ENCODE measurements at places on chromosomes 1 and 21. TPM values are rescaled to one million over a fixed set of nuclear protein-coding genes. Genes with fewer than 3 reads are reported as not detected.

ARTN gene
- 1.9 TPM for polyA plus RNA-seq

- no peak for DNase-seq
Observed at GRCh38 chr1:234265861-234266260, 107.4 kb upstream of the COA6 start.

DNA sequence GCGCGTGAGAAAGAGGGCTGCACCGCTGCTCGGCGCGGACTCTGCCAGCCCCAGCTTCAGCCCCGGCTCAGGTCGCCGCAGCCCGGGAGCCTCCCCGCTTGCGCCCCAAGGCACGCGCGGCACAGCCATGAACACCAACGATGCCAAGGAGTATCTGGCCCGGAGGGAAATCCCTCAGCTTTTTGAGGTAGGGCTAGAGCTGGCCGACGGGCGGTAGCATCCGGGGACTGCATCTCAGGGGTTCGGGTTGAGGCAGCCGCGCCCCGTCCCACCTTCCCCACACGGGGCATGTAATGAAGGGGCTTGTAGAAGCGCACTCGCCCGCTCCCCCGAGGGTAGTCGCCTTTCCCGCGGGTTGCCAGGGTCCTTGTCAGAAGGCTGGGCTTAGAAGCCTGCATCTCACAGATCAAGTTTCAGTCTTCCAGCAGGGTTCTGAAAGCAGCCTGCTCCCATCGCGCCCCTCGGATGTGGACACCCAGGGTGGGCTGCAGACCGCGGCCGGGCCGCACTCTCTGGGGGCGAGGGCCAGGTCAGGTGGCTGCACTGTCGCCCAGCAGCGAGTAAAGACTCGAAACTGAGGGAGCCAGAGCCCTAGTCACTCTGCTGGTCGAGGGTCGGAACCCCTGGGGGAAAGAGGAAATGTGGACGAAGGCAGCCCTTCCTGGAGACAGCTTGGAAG, 507 bp downstream of the AK5 start:
- DNase-seq = no peak

GRCh38 chr1:73401666-73402065, 796.3 kb downstream of the LRRIQ3 start:
- DNase-seq = no peak

DNA sequence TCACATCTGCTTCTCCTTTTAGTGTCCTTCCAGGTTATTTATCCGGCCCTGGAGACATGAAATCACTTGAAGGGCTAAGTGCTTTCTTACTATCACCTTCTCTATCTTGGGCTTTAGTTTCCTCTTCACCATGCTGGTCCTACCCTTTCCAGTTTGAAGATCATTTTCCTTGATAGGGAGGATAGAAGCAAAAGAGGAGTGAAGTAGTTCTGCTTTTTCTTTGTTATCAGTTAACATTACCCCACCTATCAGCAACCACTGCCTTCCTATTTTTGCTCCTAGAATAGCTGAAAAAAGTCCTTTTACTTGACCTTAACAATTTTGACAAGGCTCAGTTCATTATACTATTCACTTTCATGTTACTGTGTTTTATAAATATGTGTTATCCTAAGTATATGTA, 19.4 kb downstream of the RGL1 start:
- no peak for DNase-seq

DNA sequence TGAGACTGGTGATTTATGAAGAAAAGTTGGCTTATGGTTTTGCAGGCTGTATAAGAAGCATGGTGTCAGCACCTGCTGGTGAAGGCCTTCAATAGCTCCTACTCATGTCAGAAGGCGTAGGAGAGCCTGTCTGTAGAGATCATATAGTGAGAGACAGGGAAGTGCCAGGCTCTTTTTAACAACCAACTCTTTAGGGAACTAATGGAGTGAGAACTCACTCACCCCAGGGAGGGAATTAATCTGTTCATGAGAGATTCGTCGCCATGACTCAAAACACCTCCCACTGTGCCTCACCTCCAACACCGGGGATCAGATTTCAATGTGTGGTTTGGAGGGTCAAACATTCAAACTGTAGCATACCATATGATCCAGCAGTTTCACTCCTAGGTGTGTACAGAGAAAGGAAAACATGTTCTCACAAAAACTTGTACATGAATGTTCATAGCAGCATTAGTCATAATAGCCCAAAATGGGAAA, 72.6 kb downstream of the TTC3 start:
- no peak for DNase-seq

DNA sequence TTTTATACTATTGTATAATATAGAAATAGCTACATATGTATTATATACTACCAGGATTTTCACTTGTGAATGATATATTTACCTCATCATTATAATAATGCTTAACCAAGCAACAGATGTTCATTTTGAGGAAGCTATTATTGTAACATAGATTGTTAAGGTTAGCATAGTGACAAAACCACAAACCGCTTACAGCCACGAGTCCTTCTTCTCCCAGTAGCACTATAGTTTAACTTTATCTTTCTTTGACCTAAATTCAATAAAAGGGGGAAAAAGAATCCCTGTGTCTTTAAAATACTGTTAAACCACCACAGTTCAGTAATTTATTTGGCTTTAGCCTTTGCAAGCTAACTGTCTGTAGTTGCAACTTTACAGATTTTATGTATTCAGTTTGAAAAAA, 1039.4 kb upstream of the B3GALT2 start:
- DNase-seq = no peak

DNA sequence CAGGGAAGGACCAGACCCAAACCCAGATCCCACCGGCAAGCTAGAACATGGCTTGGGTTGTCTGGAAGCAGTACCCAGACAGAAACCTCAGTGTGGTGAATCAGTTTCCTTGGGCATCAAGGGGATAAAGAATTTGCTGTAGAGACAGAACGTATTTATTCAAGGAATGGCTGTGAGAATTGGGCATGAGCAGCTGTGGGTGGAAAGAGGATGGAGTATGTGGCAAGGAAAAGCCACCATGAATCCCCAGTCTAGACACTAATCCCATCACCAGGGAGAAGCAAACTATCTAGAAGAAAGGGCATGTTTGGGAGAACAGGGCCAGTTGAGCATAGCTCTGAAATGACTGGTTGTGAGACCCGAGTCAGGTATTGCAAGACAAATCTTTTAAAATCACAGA, 109.2 kb downstream of the TOMM20 start:
- no peak for DNase-seq

GRCh38 chr1:15100880-15101760, 52.4 kb upstream of the TMEM51 start:
- DNase-seq = no peak

GRCh38 chr1:7534061-7534825, 236.9 kb upstream of the VAMP3 start:
- DNase-seq = no peak

TAF1A gene
- 12.4 TPM for polyA plus RNA-seq

- DNase-seq = no peak
Observed at GRCh38 chr1:66932291-66932690, 7.5 kb downstream of the MIER1 start.

- DNase-seq = no peak
Observed at GRCh38 chr1:110070671-110071242, at the start of gene ALX3. TSS of gene ALX3 (minus strand) at chr1:110070672. CDS start at chr1:110070612, 60 bp downstream.

PPM1J gene
- 69.5 TPM for polyA plus RNA-seq

HRNR gene
- not detected for polyA plus RNA-seq

GRCh38 chr1:218345673-218346390, 696 bp downstream of the TGFB2 start:
- peak; percentile 75 for DNase-seq

GRCh38 chr1:154627257-154628120, 19.5 kb upstream of the ADAR start:
- DNase-seq = peak; percentile 95

CYYR1 gene
- polyA plus RNA-seq = 6.1 TPM

DNA sequence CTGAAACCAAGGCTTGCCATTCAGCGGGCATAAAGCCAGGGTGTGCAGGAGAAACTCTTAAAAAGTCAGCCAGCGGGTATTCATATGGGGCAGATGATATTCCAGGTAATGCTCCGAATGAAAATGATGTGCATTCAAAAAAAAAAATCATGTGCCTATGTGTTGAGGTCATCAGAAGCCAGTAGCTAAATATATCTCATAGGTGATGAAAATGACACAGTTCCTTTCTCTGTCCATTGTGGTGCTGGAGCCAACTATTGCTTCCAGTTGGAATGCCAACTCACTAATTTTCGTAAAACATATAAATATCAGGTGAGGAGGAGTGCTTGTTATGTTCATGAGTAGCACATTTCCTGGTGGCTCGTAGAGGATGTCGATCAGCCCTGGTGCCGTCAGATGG, 23.2 kb downstream of the AJAP1 start:
- DNase-seq = no peak

GRCh38 chr1:235111107-235111506, 17.5 kb downstream of the TOMM20 start:
- no peak for DNase-seq

GRCh38 chr1:166977951-166978350, 2.6 kb upstream of the ILDR2 start:
- DNase-seq = no peak

- DNase-seq = no peak
Observed at GRCh38 chr1:246801241-246802020, 77.2 kb downstream of the SCCPDH start.

DNA sequence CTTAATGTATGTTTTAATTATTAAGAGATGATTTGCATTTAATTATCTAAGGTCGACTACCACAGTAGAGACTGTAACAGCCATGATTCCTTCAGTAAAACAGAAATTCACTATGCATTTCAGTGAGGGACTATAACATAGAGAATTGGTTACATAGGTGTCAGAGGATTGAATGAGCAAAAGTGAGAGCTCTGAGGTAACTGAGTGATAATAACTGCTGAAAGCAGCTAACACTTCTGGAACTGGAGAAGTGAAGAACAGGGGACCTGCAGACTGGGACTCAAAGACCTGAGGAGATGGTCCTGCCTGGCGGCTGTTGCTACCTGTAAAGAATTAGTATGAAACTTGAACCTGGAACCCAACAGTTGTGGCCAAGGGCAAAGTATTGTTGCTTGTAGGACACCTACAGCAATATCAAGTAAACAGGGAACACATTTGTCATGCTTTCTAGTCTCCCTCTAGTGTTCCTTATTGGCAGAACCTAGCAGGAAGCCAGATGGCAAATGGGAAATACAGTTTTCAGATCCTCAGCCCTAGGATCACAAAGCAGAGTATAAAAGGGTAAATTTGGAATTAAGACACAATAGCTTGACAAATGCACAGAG, 110.6 kb downstream of the HS2ST1 start:
- no peak for DNase-seq

- DNase-seq = no peak
Observed at GRCh38 chr1:119689511-119689910, 22.2 kb upstream of the PHGDH start.

- no peak for DNase-seq
Observed at GRCh38 chr1:4614371-4615137, 39.9 kb upstream of the AJAP1 start.

GRCh38 chr1:234781241-234782065, 171.5 kb upstream of the IRF2BP2 start:
- DNase-seq = no peak

RRAGC gene
- 40.3 TPM for polyA plus RNA-seq

- DNase-seq = peak; percentile 88
Observed at GRCh38 chr1:53485478-53486394, 26.5 kb downstream of the DMRTB1 start.

GRCh38 chr1:61287014-61287413, 204.7 kb downstream of the NFIA start:
- no peak for DNase-seq

- DNase-seq = peak; percentile 54
Observed at GRCh38 chr1:216310776-216311175, 112.5 kb downstream of the USH2A start.

- DNase-seq = peak; percentile 82
Observed at GRCh38 chr1:197915862-197916499, 1.2 kb upstream of the LHX9 start.

GRCh38 chr21:14405962-14406361, 23.0 kb upstream of the HSPA13 start:
- DNase-seq = no peak

Data from testis (tissue), 5 donors.